ENCODE measurements at places on chromosomes 3 and 15. TPM values are rescaled to one million over a fixed set of nuclear protein-coding genes. Genes with fewer than 3 reads are reported as not detected.

EAF1 gene
- 45.3 TPM for total RNA-seq

DNA sequence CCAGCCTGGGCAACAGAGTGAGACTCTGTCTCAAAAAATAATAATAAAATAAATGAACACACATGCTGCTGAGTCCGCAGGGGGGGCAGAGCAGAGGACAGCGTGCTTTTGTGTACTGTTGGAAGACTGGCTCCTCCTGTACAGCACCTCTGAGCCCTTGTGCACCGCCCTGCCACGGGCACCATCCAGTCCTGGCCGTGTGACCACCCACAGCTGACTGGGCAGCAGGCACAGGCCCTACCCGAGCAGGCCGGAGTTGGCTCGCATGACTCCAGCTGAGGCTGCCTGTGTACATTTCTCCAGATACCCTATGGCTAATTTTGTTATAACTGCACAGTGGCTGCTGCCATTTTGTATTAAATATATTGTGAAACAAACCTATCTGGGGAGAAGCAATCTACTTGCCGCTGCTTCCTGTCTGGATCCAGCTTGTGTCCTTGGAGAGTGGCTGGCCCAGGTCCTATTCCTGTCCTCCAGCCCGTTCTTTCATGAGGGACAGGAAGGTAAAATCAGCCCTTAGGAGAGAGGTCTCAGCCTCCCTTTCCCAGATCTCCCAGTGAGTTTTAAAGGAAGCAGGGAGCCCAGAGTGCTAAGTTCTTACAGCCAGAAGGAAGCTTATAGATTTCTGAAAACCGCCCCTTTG is 14.6 kb downstream of the IVD start:
- DNase-seq = no peak

- DNase-seq = peak; percentile 44
Observed at GRCh38 chr15:50758712-50759205, 6.7 kb downstream of the SPPL2A start.

ACAN gene
- total RNA-seq = under 0.01 TPM

DNA sequence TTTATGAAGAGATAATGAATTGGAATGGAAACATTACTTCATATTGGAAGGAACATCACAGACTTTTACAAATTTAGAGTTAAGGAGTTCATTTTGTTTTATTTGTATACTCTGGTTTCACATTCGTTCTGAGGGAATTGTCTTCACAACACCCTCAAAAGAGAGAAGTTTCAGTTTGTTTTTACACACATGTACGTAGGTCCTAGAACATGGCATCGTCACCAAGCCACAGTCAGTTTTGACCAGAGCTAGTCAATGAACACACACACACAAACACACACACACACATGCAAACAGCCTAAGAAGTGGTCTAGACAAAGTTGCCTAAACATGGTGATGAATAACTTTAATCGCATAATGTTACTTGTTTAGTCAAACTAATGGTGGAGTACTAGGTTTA is 427.9 kb upstream of the BCHE start:
- DNase-seq = no peak

DNA sequence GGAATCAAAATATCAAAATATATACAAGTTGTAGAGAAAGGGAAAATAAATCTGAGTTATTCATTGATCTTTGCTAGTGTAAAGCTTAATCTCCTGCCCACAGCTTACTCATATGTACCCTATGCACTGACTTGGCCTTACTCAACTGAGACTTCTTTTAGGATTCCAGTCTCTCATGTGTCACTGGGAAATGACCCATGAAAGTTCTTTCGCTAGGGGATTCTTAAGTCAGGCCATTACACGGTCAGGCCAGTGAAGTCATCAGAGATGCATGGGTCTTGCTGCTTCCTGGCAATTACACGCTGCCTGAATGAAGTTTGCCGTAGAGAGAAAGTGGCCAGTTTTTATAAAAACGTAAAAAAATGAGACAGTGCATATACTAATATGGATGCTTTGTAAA is 20.7 kb upstream of the LPP start:
- peak; percentile 100 for DNase-seq

TRPM1 gene
- not detected for total RNA-seq

CCDC13 gene
- 0.17 TPM for total RNA-seq

ZNF660 gene
- total RNA-seq = 1.4 TPM

AP3B2 gene
- 0.17 TPM for total RNA-seq

TEX55 gene
- total RNA-seq = not detected

DNA sequence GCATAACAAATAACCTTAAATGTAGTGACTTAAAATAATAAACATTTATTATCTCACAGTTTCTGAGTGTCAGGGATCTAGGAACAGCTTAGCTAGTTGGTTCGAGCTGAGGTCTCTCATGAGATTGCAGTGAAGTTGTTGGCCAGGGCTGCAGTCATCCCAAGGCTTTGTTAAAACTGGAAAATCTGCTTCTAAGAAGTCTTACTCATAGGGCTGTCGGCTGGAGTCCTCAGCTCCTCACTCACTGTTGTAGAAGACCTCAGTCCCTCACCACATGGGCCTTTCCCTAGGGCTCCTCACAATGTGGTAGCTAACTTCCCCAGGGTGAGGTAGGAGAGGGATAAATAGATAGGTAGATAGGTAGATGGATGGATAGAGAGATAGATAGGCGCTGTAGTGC is 20.8 kb upstream of the SLC7A14 start:
- DNase-seq = no peak

CSPG5 gene
- 0.40 TPM for total RNA-seq

All from renal cortical epithelial cell (primary cell).